ENCODE measurements at places on chromosomes 13 and 19. TPM values are rescaled to one million over a fixed set of nuclear protein-coding genes. Genes with fewer than 3 reads are reported as not detected.

Gene NAPSA
- total RNA-seq = 3.4 TPM

Gene FFAR2
- total RNA-seq = 0.27 TPM

DNA sequence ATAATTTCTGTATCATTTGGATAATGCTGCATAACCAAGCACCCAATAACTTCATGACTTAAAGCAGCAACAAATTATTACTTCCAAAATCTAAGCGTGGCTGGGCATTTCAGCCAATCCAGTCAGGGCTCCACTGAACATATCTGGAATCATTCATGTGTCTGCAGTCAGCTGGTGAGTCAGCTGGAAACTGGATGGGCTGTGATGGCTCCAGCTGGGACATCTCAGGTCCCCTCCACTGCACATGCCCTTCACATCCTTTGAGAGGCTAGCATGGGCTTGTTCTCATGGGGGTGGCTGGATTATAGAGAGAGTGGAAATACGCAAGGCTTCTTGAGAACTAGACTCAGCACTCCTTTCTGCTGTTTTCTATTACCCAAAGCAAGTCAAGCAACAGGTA lies 961.9 kb downstream of the DIAPH3 start:
- DNase-seq = no peak
- H3K4me3 ChIP-seq = no peak overlapping the region
- no peak overlapping the region for H3K27ac ChIP-seq
- H3K27me3 ChIP-seq = no peaks in the 10 kb centered on the region
- no peaks in the 10 kb centered on the region for H3K4me1 ChIP-seq

- H3K4me1 ChIP-seq = no peaks in the 10 kb centered on the region
- H3K27ac ChIP-seq = no peak overlapping the region
- H3K4me3 ChIP-seq = no peak overlapping the region
- H3K36me3 ChIP-seq = peaks cover 12% of the 10 kb centered on the region
- H3K27me3 ChIP-seq = no peaks in the 10 kb centered on the region
- DNase-seq = no peak
Observed at GRCh38 chr13:45015300-45015699, 26.0 kb downstream of the GPALPP1 start.

GRCh38 chr13:55705971-55706370 lies 1434.7 kb upstream of the PRR20A start:
- H3K4me1 ChIP-seq = no peaks in the 10 kb centered on the region
- no peak overlapping the region for H3K4me3 ChIP-seq
- H3K27me3 ChIP-seq = no peaks in the 10 kb centered on the region
- no peak for DNase-seq
- H3K27ac ChIP-seq = no peak overlapping the region

DNA sequence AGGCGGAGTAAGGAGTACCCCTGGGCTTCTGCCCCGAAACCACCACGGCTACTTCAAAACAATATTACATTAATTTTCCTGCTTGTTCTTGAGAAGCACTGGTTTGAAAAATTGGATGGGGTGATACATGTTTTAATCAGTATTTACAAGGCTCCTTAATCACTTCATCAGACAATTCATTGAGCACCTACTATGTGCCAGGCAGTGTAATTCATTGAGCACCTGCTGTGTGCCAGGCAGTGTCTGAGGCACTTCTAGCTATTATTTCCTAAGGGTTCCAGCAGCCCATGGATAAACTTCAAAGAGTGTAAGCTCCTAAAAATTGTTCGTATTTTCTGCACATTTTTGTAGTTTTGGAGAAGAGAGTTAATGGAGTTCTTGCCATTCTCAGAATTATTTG lies 1.6 kb upstream of the GAS6 start:
- H3K27me3 ChIP-seq = no peaks in the 10 kb centered on the region
- H3K4me3 ChIP-seq = no peak overlapping the region
- DNase-seq = no peak
- no peaks in the 10 kb centered on the region for H3K36me3 ChIP-seq

Gene PRKCSH
- total RNA-seq = 142 TPM
